HFFc6 (cell line): ENCODE measurements at places on chromosomes 1 and 21.

- no peak for DNase-seq
Measured at GRCh38 chr1:154779551-154780189, 90.4 kb downstream of the KCNN3 start.

DNA sequence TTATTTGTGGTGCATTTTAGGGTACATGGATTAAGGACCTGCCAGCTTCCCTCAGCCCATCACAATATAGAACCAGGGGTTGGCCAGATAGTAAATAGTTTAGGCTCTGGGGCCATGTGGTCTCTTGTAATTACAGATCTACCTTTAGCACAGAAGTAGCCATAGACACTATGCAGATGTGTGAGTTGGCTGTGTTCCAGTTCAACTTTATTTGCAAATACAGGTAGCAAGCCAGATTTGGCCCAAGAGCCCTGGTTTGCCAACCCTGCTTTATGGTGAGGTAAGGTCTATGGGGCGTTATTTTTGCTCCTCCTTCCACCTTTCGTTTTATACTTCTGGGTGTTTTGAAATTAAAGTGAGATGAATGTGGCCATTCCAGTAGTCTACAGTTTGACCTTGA is 48.7 kb downstream of the MRPS6 start:
- no peak for DNase-seq

DNA sequence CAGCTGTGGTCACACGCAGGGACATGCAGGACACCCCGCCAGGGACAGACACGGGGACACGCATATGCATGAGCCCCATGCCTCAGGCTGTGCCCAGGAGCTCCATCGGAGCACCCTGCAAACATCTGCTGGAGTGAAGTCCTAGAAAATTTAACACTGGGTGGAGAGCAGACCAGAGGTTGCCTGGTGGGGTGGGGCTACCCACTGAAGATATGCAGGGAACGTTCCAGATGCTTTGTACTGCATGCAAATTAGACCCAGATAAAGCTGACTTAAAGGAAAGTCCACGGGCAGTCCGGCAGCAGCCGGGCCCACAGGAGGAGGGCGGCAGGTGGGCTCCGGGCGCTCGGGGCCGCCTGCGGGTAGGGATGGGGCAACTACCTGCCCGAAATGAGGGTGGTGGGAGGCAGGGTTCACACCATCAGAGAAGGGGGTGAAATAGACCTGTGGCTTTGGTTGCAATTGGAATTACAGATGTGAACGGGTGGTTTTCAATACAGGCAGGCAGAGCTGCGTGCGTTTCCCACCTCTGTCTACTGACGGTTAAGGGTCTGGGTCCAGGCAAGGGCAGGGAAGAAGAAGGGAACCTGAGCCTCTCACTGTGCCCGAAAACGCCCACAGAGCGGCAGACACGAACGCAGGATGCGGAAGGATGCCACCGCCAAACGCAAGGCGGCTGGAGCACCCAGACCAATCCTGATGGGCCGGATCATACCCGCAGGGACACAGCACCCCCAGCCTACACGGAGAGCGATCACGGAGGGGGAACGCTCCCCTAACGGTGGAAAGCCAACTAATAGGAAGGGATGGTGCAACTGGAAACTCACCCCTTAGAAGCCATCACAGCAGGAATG is 21.0 kb downstream of the CFAP74 start:
- DNase-seq: no peak

DNA sequence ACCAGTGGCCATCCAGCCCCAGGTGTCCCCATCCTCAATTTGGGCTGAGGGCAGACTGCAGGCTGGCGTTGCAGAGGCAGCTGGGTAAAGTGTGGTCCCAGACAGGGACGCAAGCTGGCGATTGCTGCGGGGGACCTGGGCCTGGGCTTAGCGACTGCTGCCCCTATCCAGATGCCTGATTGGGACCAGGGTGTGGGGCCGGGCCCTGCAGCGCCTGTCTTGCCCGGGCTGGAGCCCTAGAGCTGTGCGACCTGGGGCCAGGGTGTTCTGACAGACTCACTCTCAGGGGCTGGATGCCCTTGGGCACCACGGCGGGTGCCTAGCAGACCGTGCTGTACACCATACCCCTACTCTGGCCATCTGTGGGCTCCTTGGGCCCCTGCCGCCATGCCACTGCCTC is 16.2 kb upstream of the FAAP20 start:
- DNase-seq: no peak

- no peak for DNase-seq
Measured at GRCh38 chr1:220696226-220696862, 6.2 kb downstream of the C1orf115 start.

DNA sequence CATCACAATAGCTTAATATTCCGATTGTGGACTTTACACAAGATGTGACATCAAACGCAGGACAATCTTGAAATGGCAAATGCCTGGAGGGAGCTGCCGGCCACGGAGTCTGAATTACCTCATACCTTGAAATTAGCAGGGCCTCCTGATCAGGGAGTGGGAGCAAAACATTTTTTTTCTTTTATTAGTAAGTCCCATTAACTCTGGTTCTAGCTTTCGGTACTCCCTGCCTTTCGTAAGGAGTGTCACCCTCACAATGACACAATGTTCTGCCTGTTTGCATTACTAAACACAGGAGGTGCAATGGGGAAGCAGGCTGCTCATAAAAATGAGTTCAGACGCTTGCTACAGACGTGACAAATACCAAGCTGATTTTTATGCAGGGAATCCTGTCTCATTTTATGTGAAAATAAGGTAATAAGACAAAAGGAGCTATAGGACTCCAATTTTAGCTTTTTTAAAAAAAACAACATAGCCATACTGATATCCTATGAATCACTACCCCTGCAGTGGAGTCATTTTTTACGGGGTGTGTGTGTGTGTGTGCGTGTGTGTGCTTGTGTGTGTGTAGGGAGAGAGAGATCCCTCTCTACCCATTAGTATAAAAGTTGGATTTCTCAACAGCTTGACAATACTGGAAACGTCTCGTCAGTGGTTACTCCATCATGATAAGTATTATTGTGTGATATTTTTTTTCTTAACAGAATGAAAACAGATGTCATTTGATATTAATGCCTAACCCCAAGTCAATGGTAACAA is 205.1 kb upstream of the RUNX1 start:
- peak; percentile 82 for DNase-seq

GRCh38 chr21:35178827-35179226 is 129.7 kb upstream of the RUNX1 start:
- DNase-seq: peak; percentile 21

DNA sequence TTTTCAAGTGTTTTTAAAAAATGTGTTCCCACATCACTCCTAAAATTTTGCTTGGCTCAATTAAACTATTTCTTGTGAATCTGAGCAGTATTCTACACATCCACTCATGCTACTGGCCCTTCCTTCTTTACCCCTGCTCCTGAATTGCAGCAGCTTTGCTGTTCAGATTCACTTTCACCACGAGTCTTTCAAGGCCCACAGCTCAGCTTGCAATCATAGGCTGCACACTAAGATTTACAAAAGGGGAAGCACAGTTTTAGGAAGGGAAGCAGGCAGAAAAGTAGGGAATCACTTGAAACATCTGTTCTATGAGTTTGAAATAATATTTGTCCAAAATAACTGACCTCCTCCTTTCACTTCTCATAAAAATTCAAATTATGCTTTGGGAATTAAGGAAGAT is 70.9 kb upstream of the EDEM3 start:
- DNase-seq: no peak

DNA sequence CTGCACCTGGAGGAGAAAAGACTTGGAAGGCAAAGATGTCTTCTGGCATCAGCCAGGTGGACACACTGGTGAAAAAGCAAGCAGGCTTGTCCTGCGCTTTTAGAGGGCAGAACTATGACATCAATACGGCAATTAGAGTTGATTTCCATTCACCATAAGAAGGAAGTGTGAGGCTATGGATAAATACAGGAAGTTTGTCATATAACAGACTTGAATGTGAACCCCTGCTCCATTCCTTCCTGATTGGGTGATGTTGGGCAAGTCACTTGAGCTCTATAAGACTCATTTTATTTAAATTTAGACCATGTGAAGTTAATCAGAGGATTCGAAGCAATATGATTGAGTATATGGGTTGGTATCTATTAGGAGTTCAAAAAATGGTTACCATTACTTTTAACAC is 137.8 kb downstream of the PLPP3 start:
- no peak for DNase-seq

GRCh38 chr1:240630409-240630808 is 18.5 kb upstream of the GREM2 start:
- DNase-seq: no peak

DNA sequence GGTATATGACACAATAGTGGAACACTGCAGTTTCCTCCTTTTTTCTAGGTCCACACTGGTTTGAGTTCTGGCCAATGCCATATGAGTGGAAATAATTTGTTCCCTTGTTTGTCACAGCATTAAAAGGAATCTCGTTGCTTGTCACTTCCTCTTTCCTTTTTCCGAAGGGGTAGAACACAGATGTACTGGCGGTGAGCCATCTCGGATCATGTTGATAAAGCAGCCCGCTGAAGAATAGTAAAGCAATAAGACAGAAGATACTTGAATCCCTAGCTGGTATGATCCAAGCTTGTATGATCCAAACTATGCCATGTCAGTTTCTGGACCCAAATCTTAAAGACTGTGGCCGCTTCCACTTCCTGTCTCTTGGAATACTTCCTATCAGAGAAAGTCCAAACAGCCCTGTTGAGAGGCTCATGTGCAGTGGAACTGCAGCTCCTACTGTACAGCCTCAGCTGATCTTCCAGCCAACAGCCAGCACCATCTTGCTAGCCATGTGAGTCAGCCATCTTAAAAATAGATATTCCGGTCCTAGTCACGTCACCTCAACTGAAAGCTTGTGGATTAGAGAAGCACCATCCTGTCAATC is 40.3 kb downstream of the CFHR5 start:
- DNase-seq: no peak

DNA sequence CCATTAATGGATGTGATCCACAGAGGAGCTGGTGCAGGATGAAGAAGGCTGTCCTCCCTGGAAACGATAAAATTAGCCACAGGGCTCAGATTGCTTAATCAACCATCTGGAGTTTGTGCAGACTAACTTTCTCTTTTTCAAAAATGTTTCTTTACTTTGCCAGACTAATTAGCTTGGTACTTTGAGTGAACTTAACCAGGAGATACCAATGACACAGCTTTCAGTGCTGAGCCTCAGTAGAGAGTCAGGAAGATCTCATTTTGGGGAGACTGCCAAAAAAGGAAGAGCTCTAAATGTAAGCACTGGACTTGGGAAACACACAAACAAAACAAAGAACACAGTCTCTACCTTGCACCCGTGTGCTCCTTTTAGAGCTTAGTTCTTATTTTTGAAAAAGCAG is 248.1 kb upstream of the DEPDC1 start:
- no peak for DNase-seq

- DNase-seq: no peak
Measured at GRCh38 chr1:114976891-114977290, 52.7 kb upstream of the TSHB start.

GRCh38 chr1:32040711-32041110 is 27.0 kb downstream of the KHDRBS1 start:
- DNase-seq: no peak

DNA sequence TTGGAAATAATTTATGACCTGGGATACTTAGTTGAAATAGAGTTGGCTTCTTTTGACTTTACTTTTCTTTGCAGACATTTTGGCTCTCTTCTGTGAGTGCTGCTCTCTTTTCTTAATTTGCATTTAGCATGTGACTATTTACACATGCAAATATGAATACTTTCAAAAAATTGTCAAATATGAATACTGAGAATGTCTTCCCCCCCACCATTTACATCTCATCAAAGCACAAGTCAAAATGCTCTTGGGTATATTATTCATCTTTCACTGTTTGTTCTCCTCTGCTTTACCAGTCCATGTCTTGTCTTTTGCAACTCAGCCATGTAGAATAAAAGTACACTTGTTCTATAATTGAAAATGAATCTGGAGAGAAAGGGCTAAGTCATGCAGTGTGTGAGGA is 126.5 kb downstream of the HHIPL2 start:
- DNase-seq: no peak

DNA sequence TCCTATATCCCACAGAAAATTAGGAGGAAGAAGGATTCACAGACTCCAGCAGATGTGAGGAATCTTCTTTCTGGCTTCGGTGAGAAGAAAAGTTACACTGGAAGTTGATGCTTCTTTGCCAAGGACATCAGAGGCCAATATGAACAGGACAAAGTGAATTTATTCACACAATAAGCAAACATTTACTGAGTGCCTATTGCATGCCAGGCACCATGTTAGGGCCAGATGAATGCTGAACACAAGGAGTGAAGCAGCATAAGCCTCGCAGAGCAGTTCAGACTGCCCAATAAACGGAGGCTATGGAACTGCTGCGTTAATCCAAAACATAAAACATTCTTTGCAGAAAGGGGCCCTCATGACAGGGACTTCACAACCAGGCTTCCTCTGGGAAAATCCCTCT is 114.6 kb downstream of the LMX1A start:
- DNase-seq: no peak

- DNase-seq: no peak
Measured at GRCh38 chr1:5901150-5901549, 91.1 kb downstream of the NPHP4 start.

DNA sequence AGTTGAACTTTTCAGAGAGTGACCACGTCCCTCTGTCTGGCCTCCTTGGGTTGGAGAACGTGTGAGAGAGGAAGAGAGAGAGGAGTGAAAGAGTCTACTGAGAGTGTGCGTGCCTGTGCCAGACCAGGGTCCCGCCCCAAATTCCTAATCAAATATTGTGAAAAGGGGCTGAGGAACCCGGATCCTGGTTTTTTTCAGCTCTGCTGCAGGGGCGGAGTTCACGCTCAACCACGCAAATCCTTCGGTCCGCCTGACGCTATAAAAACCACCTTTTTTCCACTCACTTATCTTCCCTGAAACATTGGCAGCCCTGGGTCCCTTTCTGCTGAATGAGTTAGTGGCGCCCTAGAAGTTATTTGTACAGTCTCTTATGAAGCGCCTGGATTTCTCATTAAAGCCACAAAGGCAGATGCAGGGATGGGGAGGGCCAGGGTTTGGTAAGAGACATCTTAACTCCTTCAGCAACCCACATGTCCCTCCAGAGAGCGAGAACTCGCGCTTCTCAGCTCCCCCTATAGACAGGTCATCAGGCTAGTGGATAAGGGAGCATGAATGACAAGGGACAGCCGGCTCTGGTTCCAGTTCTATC is at the start of gene FMOD:
TSS of gene FMOD (minus strand) at position 86 of the 589 bp plus-strand sequence. CDS start 2,852 bp downstream, outside the sequence.
- no peak for DNase-seq

DNA sequence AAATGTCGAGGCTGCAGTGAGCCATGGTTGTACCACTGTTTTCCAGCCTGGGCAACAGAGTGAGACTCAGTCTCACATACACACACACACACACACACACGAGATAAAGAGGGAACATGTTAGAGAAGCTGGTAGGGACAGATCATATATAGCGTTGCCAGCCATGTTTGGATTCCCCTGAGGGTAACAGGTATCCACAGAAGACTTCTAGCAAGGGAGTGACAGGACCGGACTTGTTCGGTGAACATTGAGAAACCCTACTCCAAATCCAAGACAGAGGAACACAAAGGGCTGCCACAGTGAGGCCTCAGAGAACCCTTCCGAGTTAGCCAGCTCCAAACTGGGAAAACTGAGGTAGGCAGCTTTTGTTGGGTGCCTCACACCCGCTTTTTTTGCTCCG is 3.7 kb upstream of the SARS1 start:
- no peak for DNase-seq

GRCh38 chr1:153343040-153343681 is 5.5 kb downstream of the PGLYRP4 start:
- no peak for DNase-seq
